ENCODE measurements at places on chromosomes 1 and 21.
A peak's percentile ranks its signal among the peaks of the same experiment; 100 is the strongest.

DNA sequence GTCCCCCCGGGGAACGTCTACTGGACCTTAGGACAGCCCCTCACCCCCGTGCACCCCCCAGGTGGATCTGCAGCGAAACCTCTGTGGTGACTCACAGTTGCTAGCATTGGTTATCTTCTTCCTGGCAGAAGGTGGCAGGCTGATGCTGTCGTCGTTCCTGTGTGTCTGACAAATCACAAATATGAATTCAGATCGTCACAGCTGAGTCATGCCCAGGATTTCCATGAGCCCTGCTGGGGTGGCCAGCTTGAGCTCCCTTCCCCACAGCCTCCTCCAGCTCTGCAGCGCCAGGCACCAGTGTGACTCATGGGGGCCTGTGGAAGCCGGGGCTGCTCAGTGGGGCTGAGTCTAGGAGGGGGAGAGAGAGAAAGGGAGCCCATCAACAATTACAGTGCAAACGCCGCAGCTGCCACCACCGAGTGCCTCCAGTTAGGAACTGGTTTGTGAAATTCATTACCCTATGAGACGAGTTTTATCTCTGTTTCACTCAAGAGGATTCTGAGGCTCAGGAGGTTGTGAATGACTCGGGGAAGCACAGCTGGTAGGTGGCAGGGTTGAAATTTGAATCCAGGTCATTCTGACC, 197.9 kb downstream of the DYRK1A start:
- DNase-seq, result peak; percentile 73

- DNase-seq, result no peak
Measured at GRCh38 chr1:38063616-38064015, 17.0 kb upstream of the POU3F1 start.

- no peak for DNase-seq
Measured at GRCh38 chr1:84963021-84963420, 33.9 kb downstream of the MCOLN2 start.

DNA sequence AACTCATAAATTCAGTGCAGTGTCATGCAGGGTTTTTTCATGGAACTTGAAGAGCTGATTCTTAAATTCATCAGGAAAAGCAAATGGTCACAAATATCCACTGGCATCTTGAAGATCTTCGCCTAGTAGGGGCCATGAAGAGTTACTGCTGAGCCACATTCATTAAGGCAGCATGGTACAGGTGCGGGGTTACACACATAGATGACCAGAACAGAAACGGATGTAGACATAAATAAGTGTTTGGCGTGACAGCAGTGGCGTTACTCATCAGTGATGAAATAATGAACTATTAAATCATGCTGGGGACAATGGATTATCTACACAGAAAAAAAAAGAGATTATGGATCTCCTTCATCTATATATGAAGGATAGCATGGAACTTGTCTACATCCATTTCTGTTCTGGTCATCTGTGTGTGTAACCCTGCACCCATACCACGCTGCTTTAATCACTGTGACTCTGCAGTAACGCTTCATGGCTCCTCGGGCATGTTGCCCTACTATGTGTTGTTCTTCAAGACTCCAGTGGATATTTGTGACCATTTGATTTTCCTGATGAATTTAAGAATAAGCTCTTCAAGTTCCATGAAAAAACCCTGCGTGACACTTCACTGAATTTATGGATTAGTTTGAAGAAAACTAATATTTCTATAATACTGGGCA, 161.3 kb downstream of the GALNT2 start:
- no peak for DNase-seq

- DNase-seq, result no peak
Measured at GRCh38 chr1:204089044-204089751, 16.3 kb downstream of the SOX13 start.

DNA sequence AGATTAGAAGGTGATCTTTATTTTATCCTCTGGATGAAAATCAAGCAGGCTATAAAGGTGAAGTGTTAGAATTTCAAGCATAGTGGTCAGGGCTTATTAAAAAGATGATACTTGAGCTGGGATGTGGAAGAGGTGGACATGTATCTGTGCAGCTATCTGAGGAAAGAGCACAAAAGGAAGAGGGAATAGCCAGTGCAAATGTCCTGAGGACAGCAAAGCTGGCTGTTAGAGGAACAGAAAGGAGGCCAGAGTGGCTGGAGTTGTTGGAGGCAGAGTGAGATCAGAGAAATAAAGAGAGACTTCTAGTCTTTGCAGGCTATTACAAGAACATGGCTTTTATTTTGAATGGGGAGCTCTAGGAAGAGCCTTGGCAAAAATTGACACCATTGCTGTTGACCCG, 4.4 kb upstream of the SERTAD4 start:
- no peak for DNase-seq

GRCh38 chr1:231918239-231919015, 291.8 kb downstream of the DISC1 start:
- DNase-seq, result no peak

- no peak for DNase-seq
Measured at GRCh38 chr1:219085988-219086387, 87.7 kb upstream of the LYPLAL1 start.

DNA sequence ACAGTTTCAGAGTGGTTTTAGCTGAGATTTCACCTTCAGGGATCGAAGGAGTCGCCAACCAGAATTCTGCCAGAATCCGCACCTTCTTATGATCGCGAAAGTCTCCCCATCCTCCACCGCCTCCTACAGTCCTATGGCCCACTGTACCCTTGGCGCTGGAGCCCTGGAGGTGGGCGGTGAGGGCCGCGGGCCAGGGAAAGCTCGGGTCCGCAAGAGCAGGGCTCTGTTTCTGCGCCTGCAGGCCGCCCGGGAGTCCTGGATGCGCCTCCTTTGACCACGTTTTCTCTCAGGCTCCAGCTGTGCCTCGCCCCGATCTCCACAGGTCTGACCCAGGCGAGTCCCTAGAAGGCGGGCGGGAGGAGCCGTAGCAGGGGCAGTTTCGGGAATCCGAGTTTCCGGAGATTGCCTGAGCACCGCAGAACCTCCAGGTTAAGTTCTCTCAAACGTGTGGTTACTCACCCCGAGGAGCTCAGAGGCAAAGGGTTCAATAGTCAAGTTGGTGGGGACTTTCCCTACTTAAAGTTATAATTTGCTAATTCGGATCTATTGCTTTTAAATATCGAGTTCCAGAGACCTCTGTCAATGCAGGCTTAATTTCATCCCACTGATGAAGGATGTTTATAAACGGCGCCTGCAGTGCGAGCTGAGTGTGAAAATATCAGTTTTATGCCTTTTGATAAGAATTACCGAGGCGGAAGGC, 3.2 kb upstream of the LHX8 start:
- DNase-seq, result peak; percentile 28

- peak; percentile 31 for DNase-seq
Measured at GRCh38 chr21:39159342-39160063, 23.7 kb downstream of the PSMG1 start.

GRCh38 chr1:4404854-4405590, 249.4 kb upstream of the AJAP1 start:
- no peak for DNase-seq

DNA sequence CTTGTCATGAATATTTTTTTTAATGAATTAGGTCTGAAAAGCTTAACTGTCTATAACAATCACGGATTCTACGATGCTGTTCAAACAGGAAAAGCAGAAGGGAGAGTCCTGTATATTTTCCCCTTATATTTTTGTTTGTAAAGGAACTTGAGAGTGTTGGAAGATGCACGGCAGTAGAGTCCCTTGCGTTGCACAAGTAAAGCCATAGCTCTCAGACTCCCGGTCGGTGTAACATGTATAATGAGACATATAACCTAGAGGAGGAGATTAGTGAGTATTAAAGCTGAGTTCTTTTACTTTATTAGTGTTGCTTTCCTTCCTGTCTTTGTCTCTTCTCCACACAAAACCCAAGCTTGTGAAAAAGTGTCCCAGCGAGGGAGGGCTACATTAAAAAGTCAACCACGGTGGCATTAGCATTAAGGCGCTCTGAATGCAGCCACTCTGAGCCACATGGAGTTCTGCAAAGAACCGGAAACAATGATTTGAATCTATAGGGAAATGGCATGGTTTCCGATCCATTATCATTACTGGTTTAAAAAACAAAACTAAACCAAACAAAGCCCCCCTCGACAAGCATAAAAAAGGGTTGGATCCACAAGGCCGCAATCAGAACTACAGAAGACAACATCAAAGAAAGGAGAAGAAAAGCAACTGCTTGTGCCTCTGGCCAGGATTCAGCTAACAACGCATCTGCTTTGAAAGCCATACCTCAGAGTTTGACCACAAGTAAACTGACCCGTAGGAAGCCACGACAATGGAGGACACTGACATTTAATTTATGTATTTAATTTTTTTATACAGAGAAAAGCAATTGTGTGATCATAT, 356.8 kb downstream of the LMO4 start:
- DNase-seq, result no peak

- DNase-seq, result no peak
Measured at GRCh38 chr1:241586905-241587512, 53.2 kb downstream of the CHML start.
